ENCODE measurements at places on chromosomes 5 and 9.

GRCh38 chr9:126461029-126461428 lies 134.4 kb downstream of the MVB12B start:
- no peak for DNase-seq

DNA sequence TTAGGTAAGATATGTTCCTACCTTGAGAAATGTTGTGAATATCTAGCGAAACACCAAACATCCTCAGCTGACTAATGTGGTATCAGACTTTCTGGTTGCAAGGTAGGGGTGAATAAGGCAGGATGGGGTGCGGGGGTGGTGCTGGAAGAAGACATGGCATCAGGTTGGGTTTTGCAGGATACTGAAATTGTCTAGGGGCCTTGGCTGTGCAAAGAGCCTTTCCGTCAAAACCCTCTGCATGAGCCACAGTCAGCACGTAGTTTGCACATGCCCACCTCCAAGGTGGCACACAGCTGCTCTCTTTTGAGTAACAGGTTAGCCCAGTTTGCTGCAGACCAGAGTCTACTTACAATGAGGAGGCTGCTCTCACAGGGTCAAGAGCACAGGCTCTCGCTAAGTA lies 42.0 kb downstream of the SFXN1 start:
- DNase-seq, result no peak

DNA sequence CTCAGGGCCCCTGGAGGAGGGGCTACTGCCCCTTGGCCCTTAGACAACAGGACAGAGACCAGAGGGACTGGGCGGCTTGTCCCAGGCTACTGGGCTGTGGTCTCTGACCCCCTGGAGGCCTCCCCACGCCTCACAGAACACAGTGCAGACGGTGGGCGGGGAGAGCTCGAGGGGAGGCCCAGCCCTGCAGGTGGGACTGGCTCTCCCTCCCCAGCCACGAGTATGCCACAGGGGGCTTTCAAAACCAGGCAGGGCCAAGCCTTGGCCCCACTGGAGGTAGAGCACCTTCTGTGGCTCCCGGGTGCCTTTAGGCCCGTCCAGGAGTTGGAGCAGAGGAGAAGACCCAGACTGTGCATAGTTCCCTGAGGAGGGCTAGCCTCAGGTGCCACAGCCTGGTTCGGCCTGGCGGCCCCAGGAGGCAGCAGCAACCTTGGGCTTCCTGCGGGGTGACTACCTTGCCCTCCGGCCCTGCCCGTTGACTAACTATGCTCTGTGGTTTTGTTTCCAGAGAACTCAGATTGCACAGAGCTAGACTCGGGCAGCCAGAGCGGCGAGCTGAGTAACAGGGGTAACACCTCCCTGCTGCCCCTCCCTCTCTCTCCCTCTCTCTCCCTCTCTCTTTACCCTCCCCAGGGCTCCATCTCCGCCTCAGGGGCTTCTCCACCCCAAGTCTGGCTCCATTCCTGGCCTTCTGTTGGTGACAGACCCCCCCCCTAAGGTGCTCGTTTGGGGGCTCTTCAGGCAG lies 15.5 kb downstream of the CARD19 start:
- no peak for DNase-seq

GRCh38 chr5:75567710-75568109 lies 43.5 kb upstream of the ANKDD1B start:
- DNase-seq, result no peak

DNA sequence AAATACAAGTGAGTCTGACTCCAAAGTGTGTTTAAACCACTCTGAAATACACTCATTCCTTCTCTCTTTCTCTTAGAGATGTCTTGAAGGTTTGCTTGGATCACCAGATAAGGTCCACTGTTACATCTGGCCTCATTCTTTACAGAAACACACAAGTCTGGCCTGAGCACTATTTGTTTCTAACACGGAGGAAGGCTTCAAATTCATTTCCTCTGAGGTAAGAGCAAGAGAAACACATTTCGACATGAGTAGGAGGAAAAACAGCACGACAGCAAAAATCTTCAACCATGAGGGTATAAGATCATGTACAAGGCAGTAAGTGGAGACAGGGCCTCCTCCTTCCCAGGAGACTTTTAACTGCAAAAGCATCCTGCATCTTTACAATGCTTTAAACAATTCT lies 8.0 kb downstream of the SIL1 start:
- no peak for DNase-seq

GRCh38 chr5:133944263-133945185 lies 23.9 kb downstream of the C5orf15 start:
- no peak for DNase-seq

DNA sequence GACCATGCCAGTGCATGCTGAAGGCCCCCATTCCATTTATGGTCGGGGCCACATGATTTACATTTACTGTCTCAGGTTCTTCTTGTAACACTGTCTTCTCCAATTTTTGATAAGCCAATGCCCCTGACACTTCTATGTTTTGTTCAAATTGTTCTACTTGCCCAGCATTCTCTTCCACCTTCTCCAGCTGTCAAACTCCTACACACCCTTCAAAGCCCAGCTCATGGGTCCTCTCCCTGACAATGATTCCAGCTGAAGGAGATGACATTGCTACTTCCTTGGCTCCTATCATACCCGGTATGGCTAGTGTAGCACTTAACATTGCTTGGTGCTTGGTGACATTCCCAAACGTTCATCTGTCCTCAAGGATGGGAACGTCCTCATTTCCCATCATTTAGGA lies 41.1 kb upstream of the KCNMB1 start:
- no peak for DNase-seq

GRCh38 chr9:122042056-122042455 lies 51.1 kb downstream of the TTLL11 start:
- DNase-seq, result no peak

DNA sequence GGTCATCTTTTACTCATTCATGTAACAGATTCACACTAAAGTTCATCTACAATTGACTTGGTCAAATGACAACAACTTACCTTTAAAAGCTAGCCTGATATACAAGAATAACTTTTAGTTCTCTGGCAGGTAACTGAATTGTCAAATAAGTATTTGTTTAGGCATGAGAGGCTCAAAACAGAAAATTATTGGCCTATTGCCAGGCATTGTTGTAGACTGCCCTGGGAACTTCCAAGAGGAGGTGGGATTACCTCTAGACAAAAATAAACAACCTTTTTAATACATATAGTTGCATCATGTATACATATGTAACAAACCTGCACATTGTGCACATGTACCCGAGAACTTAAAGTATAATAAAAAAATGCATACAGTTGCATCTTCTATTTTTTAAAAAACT lies 18.2 kb upstream of the SLCO4C1 start:
- DNase-seq, result no peak

DNA sequence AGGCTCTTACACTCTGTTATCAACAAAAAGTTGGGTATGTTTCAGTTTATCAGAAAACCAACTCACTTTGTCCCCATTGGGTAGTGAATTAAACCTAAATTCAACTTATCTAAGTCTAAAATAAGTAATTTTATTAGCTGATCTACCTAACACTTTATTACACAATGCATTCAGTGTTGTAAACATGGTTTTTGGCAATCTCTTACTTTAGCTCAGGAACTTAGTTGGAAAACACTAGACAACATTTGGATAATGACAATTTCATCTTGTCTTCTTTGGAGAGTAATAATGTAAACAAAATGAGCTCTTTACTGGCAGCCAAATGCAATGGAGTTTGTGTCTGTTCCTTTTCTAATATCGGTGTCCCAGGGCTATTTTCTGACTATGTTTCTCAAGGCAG lies 33.0 kb downstream of the FGF10 start:
- no peak for DNase-seq

DNA sequence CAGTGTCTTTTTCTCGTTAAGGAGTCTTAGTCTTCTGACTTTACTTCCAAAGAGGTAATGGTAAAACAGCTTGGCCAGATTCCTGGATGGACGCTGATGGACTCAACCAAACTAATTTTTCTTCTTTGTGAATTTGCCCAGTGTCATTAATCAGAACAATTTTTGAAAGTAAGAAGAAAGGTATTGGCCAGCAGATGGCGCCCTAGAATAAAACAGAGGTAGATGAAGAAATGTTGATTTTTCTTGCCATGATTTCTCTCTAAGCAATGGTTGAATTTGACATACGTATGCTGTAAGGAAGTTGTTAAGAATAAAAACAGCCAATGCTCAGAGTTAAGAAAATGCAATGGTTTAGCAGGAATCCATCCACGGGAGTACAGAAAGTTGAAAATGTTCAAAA lies 500.0 kb downstream of the DIRAS2 start:
- DNase-seq, result peak; percentile 3

DNA sequence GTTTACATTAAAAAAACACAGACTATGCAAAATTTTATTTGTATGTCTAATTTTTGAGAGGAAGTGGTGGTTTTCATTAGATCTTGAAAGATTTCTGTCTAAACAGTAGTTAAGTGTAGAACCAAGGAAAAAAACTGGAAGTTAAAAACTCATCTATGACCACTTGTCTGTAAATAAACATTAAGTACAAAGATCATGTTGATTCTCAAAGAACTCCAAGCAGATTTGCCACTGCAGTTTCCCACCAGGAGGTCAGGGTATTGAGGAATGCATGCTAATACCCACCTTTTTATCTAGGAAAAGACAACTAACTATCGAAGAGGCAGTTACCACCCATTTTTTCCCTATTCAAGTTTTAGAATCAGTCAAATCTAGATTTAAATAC lies 1.9 kb downstream of the STOM start:
- no peak for DNase-seq

DNA sequence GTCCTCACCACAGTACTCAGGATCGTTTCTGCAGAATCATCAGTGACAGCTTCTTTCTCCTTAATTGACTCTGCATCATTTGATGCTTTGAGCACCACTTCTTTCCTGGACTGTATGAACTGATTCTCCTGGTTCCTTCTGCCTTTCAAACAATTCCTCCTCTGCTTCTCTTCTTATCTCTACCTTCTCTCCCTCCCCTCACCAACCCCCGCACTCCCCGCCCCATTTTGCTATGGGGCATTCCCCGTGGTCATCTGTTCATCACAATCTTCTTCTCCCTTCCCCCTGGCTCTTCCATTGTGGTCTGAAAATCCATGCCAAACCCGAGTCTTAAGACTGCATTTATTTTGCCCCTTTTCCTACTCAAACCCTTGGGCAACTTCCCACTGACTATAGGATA lies 57.9 kb downstream of the FAM78A start:
- no peak for DNase-seq

GRCh38 chr5:6747103-6747502 lies 33.9 kb downstream of the TENT4A start:
- no peak for DNase-seq

GRCh38 chr9:74132986-74133385 lies 364.1 kb upstream of the RORB start:
- no peak for DNase-seq

DNA sequence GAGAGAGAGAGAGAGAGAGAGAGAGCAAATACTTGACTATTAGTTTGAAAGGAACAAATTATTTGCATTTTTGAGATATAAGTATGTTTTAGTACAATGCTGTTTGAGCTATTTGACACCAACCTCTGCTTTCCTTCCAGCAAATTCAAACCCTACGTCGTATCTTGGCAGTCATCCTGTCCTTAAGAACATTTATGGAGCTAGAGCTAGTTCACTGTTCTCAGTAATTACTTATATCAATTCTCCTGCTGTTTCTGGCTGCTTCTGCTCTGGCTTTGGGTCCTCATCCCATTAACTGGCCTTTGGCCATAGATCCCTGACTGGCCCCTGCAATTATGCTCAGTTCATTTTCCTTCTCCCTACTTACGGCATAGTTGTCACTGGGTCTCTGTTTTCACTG lies 19.9 kb upstream of the ERAP2 start:
- no peak for DNase-seq

GRCh38 chr5:22965960-22966359 lies 112.8 kb upstream of the CDH12 start:
- no peak for DNase-seq

- DNase-seq, result no peak
These were observed 787.1 kb upstream of the CHD1 start for GRCh38 chr5:99715921-99716320.

DNA sequence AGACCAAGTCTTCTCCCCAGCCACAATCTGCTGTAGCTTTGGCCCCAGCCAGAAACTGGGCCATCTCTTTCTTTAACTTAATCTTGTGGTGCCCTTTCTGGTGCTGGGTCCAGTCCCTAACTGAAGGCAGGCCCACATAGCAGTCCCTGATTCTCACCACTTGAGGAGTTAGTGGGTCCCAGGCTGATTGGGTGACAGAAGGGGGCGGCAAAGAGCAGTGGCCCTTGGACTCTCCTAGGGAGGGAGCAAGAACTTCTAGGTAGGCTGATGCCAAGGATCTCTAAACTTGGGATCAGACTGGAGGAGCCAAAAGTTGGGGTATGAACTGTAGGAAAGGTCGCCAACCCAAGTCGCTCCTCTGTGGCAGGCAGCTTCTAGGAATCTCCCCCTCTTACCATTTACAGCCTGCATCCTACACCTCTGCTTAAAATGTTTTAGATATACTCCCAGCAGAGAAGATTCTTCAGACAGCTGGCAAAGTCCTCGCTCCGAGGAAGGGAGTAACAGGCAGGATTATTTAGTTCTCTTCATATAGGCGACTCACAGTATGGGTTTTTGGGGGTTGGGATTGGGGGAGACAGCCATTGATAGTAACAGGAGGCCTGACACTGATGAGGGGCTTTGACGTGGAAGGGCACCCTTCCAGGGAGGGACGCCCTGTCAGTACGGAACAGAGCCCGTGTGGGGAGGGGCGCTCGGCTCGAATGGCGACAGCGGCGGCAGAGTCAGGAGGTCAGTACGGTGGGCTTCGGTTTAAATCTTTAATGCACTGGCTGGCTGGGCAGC lies 2.0 kb upstream of the CCL27 start:
- no peak for DNase-seq

GRCh38 chr9:79719021-79719420 lies 147.3 kb downstream of the TLE4 start:
- no peak for DNase-seq

DNA sequence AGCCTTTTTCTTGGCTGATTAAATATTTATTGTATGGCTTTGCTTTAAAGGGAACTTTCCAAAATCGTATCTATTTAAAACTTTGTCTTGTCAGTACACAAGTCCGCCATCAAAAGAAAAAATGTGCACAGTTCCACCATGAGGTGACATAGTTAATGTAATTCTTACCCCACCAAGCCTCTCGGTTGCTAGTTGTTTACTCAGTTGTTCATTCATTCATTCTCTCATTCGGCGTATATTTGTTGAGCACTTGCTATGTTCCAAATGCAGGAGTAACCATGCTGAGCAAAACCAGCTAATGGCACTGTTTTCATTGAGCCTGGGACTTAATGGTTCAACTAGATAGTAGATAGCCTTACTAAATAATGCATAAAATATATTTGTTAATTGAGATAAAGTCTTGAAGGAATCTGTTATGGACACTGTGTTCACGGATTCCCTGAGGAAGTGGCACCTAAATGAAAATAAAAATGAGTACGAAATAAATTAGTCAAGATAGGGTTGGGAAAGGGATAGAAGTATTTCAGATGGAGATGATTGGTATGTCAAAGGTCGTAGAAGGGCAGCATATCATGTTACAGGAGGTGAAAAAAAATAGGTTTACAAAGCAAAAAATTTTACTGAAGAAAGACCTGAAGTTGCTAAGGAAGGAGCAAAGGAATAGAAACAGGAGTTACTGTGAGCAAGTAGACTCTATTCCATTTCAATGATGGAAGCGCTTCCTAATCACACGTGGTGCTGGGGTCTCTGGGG lies 1.5 kb downstream of the DCAF10 start:
- DNase-seq, result no peak

Measured in activated CD8-positive, alpha-beta memory T cell treated with anti-CD3 and anti-CD28 coated beads for 1 hour (primary cell).